Cerebellar nuclear complex (tissue), 1 donor: ENCODE measurements at places on chromosomes 13 and 19.

GRCh38 chr19:47633517-47633916 lies 24.6 kb downstream of the BICRA start:
- DNase-seq: no peak

DNA sequence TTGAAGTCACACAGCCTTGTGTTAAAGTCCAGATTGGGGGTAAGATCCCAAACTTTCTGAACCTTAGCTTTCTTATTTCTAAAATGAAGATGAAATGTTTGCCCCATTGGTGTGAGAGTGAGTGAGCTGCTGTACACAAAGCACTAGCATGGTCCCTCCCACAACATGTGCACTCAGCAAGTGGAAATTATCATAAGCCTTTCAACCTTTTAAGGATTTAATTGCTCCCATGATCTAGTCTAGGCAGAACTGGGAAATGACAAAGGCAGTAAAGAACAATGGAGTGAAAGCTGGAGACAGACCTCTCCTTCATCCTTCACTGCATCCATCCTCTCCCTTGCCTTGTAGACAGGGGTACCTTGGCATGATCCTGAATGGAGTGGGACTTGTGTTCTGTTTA lies 76.0 kb upstream of the GPR12 start:
- no peak for DNase-seq

- no peak for DNase-seq
These were observed 41.2 kb upstream of the KLF2 start for GRCh38 chr19:16283210-16284061.

DNA sequence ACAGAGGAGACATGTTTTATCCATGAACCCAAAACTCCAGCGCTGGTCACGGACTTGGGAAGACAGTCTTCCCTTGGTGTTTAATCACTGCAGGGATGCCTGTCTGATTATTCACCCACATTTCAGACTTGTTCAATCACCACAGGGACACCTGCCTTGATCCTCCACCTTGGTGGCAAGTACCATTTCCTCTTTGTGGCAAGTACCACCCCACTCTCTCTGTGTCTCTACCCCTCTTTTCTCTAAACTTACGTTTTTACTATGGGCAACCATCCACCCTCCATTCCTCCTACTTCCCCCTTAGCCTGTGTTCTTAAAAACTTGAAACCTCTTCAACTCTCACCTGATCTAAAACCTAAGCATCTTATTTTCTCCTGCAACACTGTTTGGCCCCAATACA lies 16.8 kb downstream of the ZNF83 start:
- DNase-seq: no peak

DNA sequence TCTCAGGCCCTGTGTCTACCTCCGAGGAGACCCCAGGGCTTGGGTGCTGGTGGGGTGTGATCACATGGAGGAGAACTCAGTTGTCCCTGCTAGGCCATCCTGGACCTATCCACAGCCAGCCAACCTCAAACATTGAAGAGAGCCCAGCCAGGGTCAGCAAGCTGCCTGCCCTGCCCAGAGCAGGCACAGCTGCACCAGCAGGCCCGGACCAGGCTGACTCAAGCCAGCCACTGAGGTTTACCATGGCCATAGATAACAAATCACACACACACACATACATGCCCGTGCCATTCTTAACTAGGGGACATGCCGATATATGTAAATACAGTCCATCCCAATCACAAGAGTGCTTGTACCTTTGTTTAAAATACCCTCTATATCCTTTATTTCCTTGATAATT lies 8.1 kb downstream of the ARHGEF7 start:
- DNase-seq: no peak

DNA sequence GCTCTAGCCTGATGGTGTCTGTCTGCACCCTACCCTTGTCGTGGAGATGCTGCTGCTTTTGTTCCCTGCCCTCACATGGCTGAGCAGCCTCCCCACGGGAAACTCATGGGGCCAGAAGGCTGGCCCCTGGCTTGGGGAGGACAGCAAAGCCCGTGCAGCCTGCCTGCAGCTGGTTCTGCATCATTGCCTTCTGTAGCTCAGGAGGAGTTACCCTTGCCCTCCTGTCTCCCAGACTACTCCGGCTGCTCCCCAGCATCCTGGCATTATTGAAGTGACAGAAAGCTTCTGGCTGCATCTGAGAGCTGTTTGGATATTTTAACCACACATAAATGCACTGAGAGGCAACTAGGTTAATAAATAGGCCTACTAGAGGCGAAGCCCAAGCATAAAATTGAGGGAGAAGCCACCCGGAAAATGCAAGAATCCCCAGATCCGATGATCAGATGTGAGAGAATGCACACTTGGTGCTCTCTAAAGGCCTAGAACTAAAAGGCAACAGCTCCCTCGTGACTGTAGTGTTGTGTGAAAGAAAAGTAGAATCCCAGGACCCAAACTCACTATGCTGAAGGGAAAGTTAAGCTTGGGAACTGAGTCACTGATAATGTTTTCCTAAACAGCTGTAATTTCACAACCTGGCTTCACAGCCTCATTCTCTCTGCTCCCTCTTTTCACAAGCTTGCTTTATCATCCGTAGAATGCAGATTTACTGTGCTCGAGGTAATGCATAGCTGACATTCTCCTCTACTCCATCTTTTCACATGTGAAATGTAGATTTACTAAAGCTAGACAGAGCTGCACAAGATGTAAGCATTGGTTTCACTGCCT lies 110.8 kb downstream of the TNFRSF19 start:
- no peak for DNase-seq

- no peak for DNase-seq
These were observed 9.0 kb upstream of the ACSBG2 start for GRCh38 chr19:6126335-6126974.

DNA sequence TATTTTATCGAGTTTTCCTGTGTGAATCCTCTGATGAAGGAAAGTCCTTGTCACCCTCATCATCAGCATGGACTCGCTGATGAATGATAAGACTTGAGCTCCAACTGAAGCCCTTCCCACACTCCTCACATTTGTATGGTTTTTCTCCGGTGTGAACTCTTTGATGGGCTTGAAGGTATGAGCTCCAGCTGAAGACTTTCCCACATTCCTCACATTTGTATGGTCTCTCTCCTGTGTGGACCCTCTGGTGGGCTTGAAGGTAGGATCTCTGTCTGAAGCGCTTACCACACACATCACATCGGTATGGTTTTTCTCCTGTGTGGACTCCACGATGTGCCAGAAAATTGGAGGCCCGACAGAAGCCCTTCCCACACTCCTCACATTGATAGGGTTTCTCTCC lies 21.7 kb downstream of the ZNF45 start:
- DNase-seq: no peak

DNA sequence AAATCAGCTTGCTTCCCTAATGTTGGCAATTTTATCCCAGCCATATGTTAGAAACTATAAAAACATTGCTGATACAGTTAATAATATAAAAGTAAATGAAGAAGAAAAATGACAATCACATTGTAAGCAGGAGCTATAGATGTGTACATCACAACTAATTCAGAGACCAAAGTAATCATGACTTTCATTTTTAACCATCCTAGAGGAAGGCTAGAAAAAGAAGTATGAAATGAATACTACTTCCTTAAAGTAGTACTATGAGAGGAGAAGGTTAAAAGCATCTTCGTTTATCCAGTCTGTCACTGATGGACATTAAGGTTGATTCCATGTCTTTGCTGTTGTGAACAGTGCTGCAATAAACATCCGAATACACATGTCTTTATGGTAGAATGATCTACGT lies 135.5 kb downstream of the IRS2 start:
- DNase-seq: no peak
